ENCODE measurements at places on chromosomes 2 and 18. TPM values are rescaled to one million over a fixed set of nuclear protein-coding genes. Genes with fewer than 3 reads are reported as not detected.

The ITGAV gene
- total RNA-seq, result 45.9 TPM

GRCh38 chr18:33844232-33844631, 266.2 kb downstream of the ASXL3 start:
- no peak for DNase-seq

- no peak for DNase-seq
Measured at GRCh38 chr2:175728032-175728431, 274.0 kb downstream of the LNPK start.

The STPG4 gene
- not detected for total RNA-seq

DNA sequence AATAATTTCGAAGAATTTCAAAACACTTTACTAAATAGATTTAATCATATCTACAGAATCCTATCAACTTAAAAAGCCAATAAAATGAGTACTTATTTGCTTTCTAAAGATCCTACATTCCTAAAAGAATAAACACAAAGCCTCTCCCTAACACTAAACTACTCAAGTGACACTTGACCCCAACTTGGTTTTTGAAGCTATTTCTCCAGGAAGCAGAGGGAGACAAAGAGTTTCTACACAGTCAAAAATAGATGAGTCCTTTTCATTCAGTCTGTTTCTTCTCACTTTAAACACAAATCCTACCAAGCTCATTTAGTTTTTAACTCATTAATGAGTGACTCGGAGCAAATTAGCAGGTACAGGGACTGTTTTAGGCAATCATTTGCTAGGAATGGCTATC, 2.1 kb downstream of the ATL2 start:
- DNase-seq, result no peak

DNA sequence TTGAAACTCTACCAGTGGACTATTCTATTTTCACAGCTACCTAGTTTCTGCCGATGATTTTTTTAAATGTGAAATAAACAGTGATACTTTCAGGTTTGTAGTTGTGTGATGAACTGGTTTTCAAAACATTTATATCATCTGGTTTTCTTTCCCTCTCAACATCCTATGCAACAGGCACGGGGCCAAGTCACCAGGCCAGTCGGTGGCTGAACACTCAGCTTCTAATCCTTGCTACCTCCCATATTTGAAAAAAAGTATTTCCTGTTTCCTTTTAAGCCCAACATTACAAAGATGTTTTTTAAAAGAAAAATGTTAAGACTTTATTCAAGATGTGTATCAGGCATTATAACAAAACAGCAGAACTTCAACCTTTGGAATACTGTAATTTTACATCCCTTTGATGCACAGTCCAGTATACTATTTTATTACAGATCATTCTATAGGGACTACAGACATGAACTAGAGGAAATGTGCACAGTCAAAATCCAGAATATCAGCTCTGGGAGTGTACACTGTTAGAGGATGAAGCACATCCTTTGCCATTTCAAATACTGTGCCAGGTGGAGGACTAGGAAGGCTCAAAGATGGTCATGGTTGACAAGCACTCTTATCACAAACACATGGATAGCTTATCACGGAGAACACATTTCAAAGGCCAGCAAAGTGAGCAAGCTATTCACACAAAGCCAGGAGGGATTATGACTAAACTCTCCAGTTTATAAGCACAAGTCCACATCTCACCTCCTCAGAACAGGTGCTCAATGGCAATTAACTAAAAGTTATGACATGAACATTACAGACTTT, 14.6 kb downstream of the MRPL35 start:
- no peak for DNase-seq

DNA sequence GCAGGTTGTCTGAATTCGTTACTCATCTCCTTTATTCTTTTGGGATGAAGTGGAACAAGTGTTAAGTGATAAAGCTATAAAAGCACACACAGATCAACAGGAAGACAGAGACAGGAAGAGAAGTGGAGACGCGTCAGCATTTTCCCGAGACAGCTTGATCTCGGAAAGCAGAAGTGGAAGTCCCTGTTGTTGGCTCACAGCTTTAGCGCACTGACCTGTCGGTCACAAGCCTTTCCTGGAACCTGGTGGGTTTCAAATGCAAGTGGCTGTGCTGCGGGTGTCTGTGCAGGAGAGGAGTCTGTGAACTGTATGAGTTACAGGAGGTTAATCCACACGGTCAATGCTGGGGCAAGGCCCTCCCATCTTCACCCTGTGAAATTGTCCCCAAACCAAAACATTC, 116.6 kb upstream of the PELI1 start:
- DNase-seq, result no peak
